Liver (tissue), 10 donors: ENCODE measurements at places on chromosomes 2 and 18.

- no peak for DNase-seq
These were observed 43.5 kb upstream of the NXPH2 start for GRCh38 chr2:138823666-138824065.

GRCh38 chr2:55025082-55025481 lies 25.2 kb downstream of the RTN4 start:
- DNase-seq = no peak

GRCh38 chr2:46277431-46278190 lies 19.6 kb upstream of the EPAS1 start:
- no peak for DNase-seq

- no peak for DNase-seq
These were observed 150.1 kb downstream of the SOX11 start for GRCh38 chr2:5842326-5842725.

GRCh38 chr18:55275039-55275901 lies 312.7 kb downstream of the TCF4 start:
- no peak for DNase-seq

DNA sequence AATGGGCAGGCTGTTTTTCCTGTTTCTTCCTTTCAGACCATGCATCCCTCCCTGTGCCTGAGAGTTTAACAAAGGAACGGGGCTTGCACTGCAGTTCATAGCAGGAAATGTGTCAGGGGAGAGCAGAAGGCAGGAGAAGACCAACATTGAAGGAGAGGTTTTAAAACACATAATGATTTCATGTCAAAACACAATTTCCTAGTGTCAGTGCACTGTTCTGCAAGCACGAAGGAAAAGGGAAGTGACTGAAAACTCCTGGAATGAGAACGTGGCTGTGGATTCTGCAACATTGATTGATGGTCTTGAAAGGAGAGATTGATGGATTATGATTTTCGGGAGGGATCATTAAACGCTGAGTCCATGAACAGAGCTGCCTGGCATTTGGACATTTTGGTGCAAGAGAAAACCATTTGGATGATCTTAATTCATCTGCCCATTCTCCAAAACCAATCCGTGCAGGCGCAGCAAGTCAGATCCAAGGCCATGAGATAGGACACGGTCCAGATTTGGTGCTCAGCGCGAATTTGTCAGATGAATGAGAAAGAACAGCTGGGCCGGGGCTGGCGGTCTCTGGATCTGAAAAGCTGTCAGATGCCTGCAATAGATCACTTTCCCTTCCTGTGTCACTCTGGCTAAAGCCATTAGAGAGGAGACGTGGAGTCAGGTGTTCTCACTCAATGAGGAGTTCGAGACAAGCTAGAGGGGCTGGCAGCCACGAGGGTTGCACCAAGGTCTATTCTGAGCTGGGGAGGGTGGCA lies 38.4 kb downstream of the C1QL2 start:
- DNase-seq = no peak

GRCh38 chr2:39424951-39425350 lies 12.1 kb downstream of the MAP4K3 start:
- no peak for DNase-seq
